CD4-positive, alpha-beta T cell treated with Interleukin-15 for 1 hour (primary cell): ENCODE measurements at places on chromosomes 7 and 10.

- DNase-seq = no peak
Observed at GRCh38 chr10:110368002-110368401, 63.3 kb upstream of the SMNDC1 start.

- no peak for DNase-seq
Observed at GRCh38 chr7:102918845-102919244, 6.0 kb downstream of the LRRC17 start.

- DNase-seq = no peak
Observed at GRCh38 chr7:138657854-138658386, 43.2 kb downstream of the SVOPL start.

- no peak for DNase-seq
Observed at GRCh38 chr7:21364801-21365271, 63.0 kb upstream of the SP4 start.

DNA sequence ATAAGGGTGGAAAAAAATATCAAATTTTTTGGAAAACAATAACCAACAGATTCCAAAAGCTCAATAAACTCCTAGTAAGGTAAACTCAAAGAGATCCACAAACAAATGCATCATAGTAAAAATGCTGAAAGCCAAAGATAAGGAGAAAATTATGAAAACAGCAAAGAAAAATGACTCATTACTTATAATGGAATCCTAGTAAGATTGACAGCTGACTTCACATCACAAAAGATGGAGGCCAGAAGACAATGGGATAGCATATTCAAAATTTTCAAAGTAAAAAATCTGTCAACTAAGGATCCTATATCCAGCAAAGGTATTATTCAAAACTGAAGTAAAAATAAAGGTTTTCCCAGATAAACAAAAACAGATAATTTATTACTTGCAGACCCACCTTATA lies 183.4 kb upstream of the VIPR2 start:
- no peak for DNase-seq

DNA sequence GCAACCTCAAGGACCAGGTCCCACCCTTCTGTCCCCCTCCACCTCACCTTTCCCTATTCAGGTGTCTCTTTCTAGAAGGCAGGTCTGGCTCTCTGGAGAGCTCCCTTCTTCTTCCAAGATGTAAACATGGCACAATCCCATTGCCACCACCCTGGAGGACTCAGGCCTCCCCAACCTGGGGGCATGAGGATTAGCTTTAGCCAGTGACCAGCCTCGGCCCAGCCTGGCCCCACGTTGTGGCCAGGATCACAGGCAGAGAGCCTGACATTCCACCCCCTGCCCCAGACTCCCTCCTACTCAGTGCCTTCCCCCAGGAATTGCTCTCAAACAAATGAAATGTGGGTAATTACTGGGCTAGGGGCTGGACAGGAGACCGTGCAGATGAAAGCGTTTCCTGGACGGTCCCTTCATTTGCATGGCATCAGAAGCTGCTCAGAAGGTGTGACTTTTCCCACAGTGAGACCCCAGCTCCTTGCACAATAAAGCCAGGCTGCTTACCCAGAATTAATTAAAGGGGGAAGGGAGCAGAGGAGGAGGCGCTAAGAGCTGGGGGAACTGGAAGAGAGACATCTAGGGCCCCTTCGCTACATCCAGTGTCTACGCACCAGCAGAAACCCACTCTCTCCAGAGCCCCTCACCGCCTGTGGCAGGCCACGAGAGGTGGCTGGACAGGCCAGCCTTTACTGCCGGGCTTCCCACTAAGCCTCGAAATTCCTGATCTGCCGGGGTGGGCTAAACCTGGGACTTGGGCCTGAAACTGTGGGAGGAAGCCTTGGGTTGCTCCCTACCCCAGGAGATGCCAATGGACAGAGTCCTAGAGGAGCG lies 7.7 kb downstream of the FGF8 start:
- no peak for DNase-seq

- no peak for DNase-seq
Observed at GRCh38 chr7:155208681-155209477, 88.8 kb upstream of the INSIG1 start.

DNA sequence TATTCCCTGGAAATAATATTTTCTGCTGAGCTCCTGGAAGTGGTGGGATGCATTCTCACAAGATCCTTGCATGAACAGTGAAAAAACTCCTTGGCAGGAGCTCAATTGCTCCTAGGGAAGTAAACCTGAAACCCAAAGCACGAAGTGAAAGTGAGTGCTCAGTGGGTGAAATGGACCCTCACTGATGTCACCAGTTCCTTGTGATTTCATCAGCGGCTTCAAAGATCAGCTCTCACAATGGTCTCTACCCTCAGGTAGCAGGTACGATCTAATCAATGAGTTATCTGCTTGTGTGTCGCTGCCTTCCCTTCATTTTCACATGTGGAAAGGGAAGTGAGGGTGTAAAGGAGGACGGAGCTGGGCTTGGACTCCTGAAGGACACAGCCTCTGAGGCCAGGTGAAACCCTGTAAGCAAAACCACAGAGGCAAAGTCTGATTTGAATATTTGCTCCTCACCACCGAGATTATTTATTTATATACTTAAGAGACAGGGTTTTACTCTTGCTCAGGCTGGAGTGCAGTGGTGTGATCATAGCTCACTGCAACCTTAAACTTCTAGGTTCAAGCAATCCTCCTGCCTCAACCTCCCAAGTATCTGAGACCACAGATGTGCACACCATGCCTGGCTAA lies 255.4 kb upstream of the LYZL1 start:
- no peak for DNase-seq

DNA sequence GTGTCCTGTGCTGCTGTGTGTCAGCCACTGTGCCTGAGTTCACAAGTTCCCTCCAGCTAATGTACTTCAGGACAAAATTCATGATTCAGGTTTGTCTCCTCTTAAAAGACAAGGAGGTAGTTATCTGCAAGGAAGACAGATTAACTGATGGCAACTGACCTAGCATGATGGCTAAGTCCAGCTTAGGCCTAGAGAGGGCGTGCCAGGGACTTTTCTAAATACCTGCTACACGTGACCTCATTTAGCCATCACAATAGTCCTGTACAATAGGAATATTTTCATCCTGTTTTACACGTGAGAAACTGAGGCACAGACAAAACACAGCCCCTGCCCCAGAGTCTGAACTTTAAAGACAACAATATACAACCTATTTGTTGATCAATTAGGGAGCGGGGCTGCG lies 275.7 kb downstream of the XPNPEP1 start:
- DNase-seq = no peak

DNA sequence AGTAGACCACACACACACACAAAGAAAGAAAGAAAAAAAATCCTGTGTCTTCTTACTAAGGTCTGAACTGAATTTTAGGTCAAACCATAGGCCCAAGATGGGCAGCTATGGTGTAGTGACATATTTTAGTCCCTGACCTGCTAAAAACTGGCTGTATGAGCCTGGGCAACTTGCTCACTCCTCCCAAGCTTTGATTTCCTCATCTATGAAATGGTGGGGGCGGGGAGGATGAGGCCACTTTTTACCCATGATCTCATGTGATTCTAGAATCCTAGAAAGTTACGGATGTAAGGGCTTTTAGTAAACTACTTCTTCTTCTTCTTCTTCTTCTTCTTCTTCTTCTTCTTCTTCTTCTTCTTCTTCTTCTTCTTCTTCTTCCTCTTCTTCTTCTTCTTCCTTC lies 6.1 kb upstream of the CCL24 start:
- no peak for DNase-seq

GRCh38 chr10:111076191-111076681 lies 593 bp upstream of the ADRA2A start:
- DNase-seq = no peak

DNA sequence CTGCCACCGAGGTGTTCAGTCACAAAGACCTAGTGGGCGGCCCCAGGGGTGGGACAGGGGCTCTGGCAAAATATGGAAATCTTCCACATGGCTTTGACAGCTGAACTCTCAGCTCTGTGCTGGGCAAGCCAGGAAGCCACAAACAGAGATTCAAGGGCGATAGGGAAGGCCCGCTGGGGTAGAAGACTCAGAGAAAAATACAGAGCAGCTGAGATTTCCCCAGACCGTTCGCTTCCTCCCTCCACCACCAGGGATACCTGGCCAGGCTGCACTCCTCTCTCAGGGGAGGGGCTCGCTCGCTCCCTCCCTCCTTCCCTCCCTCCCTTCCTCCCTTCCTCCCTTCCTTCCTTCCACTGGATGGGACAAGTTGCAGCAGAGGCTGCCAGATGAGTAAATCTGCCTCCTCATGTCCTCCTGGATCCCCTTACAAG lies 260.5 kb downstream of the PRPF18 start:
- no peak for DNase-seq

DNA sequence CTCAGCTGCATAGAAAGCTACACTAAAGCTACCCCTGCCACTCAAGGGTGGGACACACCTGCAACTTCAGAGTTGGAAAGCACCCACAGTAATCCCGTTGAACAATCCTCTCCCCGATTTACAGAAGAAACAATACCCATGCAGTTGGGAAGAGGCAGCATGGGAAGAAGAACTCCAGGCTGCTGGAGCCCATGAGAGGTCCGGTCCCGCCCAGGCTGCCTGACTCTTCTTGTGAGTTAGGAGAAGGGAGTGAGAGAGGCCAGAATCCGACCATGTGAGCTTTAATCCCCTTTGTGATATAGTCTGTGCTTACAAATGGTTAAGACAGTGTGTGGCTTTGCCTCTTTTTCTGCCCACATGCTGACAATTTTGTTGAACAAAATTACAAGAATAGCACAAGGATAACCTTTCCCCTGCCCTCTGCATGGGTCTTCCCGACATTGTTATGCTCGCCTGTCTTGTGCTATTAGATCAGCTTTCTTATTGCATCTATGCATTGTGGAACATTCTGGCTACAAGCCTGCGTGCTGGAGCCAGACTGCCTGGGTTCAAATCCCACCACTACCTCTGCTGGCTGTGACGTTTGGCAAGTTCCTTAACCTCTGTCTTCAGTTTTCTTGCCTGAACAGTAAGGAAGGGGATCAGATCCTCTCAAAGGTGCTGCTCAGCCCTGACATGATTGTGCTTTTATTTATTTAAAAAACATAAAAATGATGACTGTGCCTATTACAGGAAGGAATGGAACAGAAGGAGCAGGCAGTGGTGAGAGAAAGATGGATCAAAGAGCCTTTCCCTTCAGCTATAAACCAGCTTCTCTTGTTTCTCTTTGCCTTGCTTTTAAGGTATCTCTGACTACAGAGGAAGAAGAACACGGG lies 56.0 kb downstream of the BPGM start:
- no peak for DNase-seq

DNA sequence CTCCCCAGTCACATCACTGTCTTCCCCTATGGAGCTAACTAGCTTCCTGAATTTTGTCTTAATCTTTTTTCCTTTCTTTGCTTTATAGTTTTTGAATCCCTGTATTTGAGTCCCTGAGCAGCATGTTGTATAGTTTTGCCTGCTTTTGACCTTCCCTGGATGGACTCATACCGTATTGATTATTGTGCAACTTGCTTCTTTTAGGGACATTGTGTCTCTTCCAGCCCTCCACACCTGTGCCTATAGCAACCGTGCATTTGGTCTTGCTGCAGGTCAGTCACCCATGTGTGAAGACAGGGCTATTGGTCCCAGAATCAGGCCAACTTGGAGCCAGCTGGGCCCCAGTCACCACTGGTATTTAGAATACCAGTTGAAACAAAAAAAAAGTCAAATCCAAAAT lies 158.9 kb upstream of the ADCY1 start:
- no peak for DNase-seq
